Lung (tissue), 17 donors: ENCODE measurements at places on chromosomes 7 and 10.

DNA sequence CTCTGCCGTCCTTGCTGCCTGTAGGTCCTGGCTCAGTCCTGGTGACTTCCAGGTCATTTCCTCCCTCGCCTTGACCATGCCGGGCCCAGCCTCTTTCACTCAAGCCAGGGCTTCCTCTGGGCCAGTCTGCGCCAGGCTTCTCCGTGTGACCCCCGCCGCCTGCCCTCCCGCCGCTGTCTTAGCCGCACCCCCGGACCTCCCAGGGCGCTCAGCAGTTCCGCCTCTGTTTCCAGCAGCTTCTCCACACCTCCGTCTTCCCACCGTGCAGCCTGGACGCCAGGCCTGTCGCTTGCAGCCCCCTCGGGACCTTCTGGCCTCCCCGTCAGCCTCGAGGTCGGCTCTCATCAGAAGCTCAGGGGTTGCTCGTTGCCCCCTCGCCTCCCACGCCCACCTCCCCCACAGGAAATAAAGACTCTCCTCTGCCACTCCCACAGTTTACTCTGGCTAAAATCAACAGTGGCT, 123.0 kb upstream of the FZD8 start:
- H3K36me3 ChIP-seq = no peaks in the 10 kb centered on the region
- peak; percentile 44 for DNase-seq
- H3K27ac ChIP-seq = no peak overlapping the region
- no peak overlapping the region for H3K4me3 ChIP-seq
- H3K27me3 ChIP-seq = no peaks in the 10 kb centered on the region
- H3K4me1 ChIP-seq = no peaks in the 10 kb centered on the region

- H3K27ac ChIP-seq = no peak overlapping the region
- no peaks in the 10 kb centered on the region for H3K27me3 ChIP-seq
- H3K36me3 ChIP-seq = no peaks in the 10 kb centered on the region
- DNase-seq = no peak
- H3K4me1 ChIP-seq = no peaks in the 10 kb centered on the region
- H3K4me3 ChIP-seq = no peak overlapping the region
These were observed 108.4 kb upstream of the FAM3C start for GRCh38 chr7:121504482-121504881.

DNA sequence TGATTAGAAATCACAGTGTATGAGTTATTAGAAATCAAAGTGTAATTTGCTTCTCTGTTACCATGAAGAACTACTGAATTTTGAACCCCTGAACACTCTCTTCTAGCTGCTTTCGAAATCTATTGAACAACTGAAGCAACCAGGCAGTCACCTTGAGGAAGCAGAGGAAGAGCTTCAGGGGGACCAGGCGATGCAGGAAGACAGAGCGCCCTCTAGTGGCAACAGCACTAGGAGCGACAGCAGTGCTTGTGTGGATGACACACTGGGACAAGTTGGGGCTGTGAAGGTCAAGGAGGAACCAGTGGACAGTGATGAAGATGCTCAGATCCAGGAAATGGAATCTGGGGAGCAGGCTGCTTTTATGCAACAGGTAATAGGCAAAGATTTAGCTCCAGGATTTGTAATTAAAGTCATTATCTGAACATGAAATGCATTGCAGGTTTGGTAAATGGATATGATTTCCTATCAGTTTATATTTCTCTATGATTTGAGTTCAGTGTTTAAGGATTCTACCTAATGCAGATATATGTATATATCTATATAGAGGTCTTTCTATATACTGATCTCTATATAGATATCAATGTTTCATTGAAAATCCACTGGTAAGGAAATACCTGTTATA, 170.7 kb downstream of the HDAC9 start:
- peak; percentile 57 for DNase-seq
- no peak overlapping the region for H3K4me3 ChIP-seq
- no peak overlapping the region for H3K27ac ChIP-seq
- no peaks in the 10 kb centered on the region for H3K36me3 ChIP-seq

GRCh38 chr7:108384716-108385483, 71.3 kb downstream of the NRCAM start:
- no peaks in the 10 kb centered on the region for H3K4me1 ChIP-seq
- no peak overlapping the region for H3K4me3 ChIP-seq
- H3K27me3 ChIP-seq = no peaks in the 10 kb centered on the region

GRCh38 chr7:24378871-24379616, 95.1 kb downstream of the NPY start:
- H3K27me3 ChIP-seq = no peaks in the 10 kb centered on the region
- no peak overlapping the region for H3K27ac ChIP-seq
- peak; percentile 23 for DNase-seq
- no peaks in the 10 kb centered on the region for H3K4me1 ChIP-seq
- H3K4me3 ChIP-seq = no peak overlapping the region
- no peaks in the 10 kb centered on the region for H3K36me3 ChIP-seq

DNA sequence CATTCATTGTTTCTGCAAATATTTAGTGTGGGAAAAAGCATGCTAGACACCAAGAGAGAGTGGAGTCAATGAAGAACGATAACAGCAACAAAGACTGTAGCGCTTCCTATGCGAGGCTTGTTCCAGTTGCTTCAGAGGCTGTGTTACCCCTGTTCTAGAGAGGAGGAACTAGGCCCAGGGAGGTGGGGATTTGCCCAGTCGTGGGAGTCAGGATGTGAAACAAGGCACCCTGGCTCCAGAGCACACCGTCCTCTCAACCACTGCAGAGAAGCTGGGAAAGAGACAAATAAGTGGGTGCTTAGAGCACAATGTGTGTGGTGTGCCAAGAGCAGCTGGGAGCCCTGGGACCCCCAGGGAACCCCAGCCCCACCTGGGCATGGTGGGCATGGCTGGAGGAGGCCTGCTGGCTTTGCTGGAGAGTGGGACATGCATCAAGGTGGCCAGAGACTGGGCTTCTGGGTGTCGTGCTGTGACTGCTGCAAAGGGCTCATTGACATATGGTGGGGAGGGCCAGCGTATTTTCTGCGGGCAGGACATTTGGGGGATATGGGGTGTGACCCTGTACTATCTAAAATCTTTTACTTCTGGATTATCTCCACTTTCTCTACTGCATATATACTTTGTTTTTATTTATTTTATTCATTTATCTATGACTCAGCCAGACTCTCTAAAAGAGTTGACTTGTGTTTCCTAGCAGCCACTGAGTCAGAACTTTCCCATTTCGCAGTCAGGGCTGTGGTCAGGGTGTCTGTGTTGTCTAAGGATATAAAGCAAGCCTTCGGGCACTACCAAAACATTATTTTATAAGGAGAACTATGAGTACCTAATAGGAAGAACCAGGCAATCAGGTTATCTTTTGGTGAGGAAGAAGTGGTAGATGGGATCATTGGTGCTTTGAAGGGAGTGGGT, 95.4 kb downstream of the TCF7L2 start:
- no peak for DNase-seq
- no peak overlapping the region for H3K27ac ChIP-seq
- no peak overlapping the region for H3K4me3 ChIP-seq
- H3K4me1 ChIP-seq = peaks cover 6% of the 10 kb centered on the region

- peaks cover 10% of the 10 kb centered on the region for H3K4me1 ChIP-seq
- H3K27me3 ChIP-seq = no peaks in the 10 kb centered on the region
- no peak overlapping the region for H3K4me3 ChIP-seq
These were observed 14.6 kb upstream of the RPEL1 start for GRCh38 chr10:103231047-103231551.

- no peak for DNase-seq
- no peak overlapping the region for H3K27ac ChIP-seq
- H3K4me1 ChIP-seq = no peaks in the 10 kb centered on the region
- no peaks in the 10 kb centered on the region for H3K36me3 ChIP-seq
These were observed 101.9 kb upstream of the PIP4K2A start for GRCh38 chr10:22816298-22816653.

- H3K4me1 ChIP-seq = peaks cover 9% of the 10 kb centered on the region
- no peak overlapping the region for H3K27ac ChIP-seq
- peak; percentile 53 for DNase-seq
- H3K36me3 ChIP-seq = no peaks in the 10 kb centered on the region
- H3K4me3 ChIP-seq = no peak overlapping the region
These were observed 183.0 kb upstream of the CTBP2 start for GRCh38 chr10:125343118-125343925.

GRCh38 chr10:122178655-122179054, 92.4 kb upstream of the BTBD16 start:
- H3K4me3 ChIP-seq = no peak overlapping the region
- no peaks in the 10 kb centered on the region for H3K27me3 ChIP-seq
- no peak overlapping the region for H3K27ac ChIP-seq
- no peak for DNase-seq
- no peaks in the 10 kb centered on the region for H3K36me3 ChIP-seq
- no peaks in the 10 kb centered on the region for H3K4me1 ChIP-seq

GRCh38 chr10:80202934-80203834, 2.2 kb downstream of the ANXA11 start:
- H3K4me1 ChIP-seq = peaks cover 29% of the 10 kb centered on the region
- H3K27ac ChIP-seq = peak overlapping the region; percentile 100
- peak; percentile 55 for DNase-seq
- H3K4me3 ChIP-seq = peak overlapping the region; percentile 90
- no peaks in the 10 kb centered on the region for H3K36me3 ChIP-seq

DNA sequence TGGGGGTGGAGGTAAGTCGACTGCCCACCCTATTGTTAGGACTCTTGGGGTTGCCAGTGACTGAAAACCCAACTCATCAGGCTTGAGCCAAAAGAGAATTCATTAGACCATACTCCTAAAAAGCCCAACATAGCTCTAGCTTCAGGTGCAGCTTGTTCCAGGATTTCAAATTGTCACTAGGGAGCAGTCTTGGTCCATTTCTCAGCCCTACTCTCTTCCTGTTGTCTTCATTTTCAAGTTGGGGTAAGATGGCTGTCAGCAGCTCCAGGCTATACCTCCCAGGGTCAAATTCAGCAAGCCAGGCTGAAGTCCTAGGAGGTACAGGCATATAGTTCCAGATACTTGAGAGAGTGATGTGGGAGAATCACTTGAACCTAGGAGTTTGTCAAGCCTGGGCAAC, 14.9 kb upstream of the COL13A1 start:
- H3K27ac ChIP-seq = no peak overlapping the region
- H3K4me3 ChIP-seq = no peak overlapping the region
- no peaks in the 10 kb centered on the region for H3K27me3 ChIP-seq
- H3K4me1 ChIP-seq = no peaks in the 10 kb centered on the region

DNA sequence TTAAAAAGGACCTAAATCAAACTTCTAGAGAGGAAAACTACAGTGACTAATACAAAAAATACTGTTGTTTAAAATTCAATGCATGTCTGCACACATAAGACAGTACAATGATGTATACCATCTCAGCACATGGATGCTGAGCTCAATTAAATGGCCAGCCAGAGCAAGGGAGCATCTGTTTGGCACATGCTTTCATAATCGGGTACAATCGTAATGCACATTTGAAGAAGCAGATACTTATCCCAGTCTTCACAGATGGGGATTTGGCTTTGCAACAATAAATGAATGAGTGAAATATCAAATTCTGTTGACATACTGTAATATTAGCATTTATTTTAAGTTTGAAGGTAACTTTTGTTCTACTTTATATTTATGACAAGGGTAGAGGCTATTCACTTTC, 187.8 kb downstream of the CRPPA start:
- no peak overlapping the region for H3K27ac ChIP-seq
- H3K36me3 ChIP-seq = no peaks in the 10 kb centered on the region
- no peaks in the 10 kb centered on the region for H3K4me1 ChIP-seq
- DNase-seq = no peak
- H3K4me3 ChIP-seq = no peak overlapping the region

DNA sequence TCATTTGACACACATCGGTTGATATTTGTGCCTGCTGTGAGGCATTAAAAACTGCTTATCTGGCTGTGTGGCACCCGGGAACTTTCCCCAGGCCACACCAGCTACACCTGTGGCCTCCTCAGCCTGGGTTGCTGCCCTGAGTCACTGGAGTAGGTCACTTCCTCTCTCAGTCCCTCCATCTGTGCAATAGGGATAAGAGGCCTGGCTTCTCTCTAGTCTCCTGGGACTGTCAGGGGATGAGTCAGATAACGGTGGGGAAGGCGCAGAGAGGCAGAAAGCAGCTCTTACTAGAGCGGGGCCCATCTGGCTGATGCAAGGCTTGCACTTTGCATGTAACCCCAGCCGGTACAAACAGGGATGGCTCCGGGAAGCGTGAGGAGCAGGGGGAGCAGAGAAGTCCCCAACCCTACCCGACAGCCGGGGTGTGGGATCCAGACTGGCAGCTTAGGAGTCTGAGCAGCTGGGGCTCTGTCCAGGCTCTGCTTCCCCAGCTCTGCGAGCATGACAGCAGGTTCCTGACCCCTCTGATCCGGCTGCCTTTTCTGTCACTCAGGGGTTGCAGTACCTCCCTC, 34.0 kb downstream of the DNAJB12 start:
- DNase-seq = peak; percentile 59
- no peaks in the 10 kb centered on the region for H3K27me3 ChIP-seq
- H3K4me3 ChIP-seq = no peak overlapping the region
- no peaks in the 10 kb centered on the region for H3K36me3 ChIP-seq

DNA sequence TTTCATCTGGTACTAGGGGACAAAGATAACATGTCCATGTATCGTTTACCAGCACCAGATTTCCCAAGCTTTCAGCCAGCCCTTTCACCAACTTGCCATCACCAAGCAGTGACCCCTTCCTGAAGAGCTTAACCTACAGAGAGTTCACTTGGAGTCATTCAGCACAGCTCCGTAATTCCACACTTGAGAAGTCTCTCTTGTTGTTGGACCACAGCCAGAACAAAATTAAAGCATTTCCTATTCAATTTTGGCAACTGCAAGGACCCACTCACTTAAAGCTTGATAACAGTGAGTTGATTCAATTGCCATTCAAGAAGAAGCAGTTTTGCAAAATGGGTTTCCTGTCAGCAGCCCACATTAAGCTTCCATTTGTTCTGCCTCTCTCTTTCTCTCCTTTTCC, 88.5 kb upstream of the LRRTM3 start:
- DNase-seq = peak; percentile 92
- H3K27me3 ChIP-seq = no peaks in the 10 kb centered on the region
- H3K4me1 ChIP-seq = peaks cover 19% of the 10 kb centered on the region

GRCh38 chr7:128309124-128309523, 34.6 kb downstream of the RBM28 start:
- no peak overlapping the region for H3K4me3 ChIP-seq
- no peak overlapping the region for H3K27ac ChIP-seq
- H3K36me3 ChIP-seq = peaks cover 45% of the 10 kb centered on the region
- no peaks in the 10 kb centered on the region for H3K4me1 ChIP-seq
- no peaks in the 10 kb centered on the region for H3K27me3 ChIP-seq

DNA sequence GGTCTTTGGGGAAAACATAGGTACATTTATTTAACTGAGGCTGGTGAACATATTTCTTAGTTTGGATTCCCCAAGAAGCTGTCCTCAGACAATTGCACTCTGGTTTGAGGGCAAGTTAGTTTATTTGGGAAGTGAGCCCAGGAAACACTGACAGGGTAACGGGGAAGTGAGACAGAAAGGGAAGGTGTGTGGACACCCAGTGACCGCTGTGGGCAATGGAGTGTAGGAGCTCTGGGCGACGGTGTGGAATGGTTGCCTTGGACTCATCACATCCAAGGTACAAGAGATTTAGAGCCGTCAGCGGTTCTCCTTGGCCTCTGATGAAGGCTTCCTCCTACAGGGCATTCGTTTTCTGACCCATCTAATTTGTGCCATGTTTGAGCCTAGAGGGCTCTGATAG, 7.1 kb downstream of the MRC1 start:
- H3K4me3 ChIP-seq = no peak overlapping the region
- no peaks in the 10 kb centered on the region for H3K27me3 ChIP-seq
- H3K36me3 ChIP-seq = no peaks in the 10 kb centered on the region
